CD4-positive, alpha-beta T cell treated with Interleukin-1 beta for 1 hour (primary cell): ENCODE measurements at places on chromosomes 5 and 9.

- no peak for DNase-seq
Observed at GRCh38 chr9:109894921-109895758, 115.1 kb downstream of the PALM2AKAP2 start.

- no peak for DNase-seq
Observed at GRCh38 chr5:119070578-119070827, 384 bp upstream of the DMXL1 start.

DNA sequence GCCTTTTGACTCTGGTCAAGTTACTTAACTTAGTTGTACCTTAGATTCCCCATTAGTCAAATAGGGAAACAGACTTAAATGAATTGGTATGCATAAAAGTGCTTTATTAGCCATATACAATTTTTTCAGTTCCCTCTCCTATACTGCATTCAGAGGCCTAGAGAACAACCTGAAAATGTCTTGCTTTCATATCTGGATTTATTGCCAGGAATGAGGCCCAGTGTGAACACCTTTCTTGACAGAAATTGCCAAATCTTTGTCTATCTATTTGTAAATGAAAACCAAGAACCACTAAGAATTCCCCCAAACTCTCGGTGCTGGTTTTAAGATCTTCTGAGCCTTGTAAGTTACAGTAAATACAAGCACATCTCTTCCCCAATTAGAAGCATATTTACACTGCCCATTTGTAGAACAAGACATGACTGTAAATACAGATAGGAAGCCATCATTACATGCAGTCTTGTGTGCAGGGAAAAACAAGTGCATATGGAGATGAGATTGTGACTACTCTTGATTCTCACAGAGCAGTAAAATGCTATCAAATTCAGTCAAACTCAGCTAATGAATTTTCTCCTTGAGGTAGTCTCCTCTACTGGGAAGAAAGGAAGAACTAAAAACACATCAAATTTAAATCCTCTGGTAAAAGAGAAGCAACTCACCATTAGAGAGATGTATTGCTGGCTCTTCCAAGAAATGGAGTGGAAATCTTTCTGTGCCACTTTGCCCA lies 5.2 kb upstream of the FAM13B start:
- DNase-seq: no peak

DNA sequence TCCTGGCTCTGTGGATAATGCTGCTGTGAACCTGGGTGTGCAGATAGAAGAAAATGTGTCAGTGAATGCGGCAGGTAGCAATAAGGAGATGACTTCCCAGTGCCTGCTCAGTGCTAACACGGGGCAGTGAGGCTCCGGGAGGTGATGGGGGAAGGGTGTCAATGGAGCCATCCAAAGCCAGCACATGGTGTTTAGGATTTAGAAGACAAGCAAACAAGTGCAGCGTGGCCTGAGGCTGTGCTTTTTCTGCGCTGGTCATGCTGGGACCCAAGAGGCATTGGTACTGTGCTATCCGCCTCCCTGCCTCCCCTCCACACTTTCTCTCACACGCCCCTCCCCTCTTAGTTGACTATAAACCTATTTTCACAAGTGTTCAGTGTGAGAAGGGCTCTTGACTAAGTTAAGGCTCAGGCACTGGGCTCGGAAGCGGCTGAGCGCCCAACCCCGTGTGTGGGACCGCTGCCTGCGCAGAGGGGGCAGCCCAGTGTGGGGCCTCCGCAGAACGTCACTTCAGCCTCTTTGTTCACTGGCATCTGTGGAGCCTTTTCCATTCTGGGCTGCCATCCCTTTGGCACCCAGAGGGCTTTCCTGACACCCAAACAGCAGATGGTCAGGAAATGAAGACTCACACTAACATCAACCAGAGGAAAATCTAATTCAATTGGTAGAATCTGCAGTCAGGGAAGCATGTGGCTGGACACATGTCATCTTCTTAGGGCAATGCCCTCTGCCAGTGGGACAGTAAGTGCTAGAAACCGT lies 21.8 kb upstream of the NINJ1 start:
- no peak for DNase-seq

GRCh38 chr9:137433349-137433915 lies 7.7 kb downstream of the ENTPD8 start:
- DNase-seq: no peak

DNA sequence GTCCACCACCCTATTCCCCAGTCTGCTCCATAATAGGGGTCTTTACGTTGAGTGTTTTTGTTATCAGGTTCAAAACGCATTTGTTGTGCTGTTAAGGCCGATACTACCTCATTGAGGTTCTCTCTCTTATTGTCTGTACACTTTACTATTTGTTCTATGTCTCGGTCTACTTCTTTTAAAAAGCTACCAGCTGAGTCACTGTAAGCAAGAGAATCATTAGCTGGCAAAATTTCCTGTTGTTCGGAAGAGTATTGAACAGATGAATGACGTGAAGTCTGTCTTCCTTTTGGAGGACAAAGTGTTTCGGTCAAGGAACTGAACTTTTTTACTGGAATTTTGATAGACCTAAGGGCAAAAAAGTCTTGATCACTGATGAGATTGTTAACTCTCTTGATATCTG lies 10.3 kb downstream of the LYSMD3 start:
- DNase-seq: no peak

DNA sequence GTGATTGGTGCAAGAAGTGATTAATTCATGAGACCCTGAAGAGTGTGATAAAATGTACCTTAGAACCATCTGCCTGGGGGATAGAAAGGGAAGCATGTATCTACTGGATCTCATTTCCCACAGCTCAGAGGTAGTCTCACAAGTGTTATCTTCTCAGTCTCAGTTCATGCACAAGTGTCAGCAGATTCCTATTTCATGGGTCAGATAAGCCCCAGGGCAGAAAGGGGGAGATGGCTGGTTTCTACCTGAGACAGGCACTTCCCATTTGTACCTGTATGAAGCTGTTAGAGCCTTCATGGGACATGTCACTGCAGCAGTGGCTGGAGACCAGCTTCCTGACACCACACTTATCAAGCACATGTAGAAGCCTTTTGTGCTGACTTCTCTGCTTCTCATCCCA lies 45.6 kb upstream of the SMIM15 start:
- no peak for DNase-seq

- DNase-seq: no peak
Observed at GRCh38 chr9:124506433-124506832, 766 bp downstream of the NR5A1 start.

GRCh38 chr5:77356740-77357139 lies 135.4 kb downstream of the WDR41 start:
- no peak for DNase-seq

DNA sequence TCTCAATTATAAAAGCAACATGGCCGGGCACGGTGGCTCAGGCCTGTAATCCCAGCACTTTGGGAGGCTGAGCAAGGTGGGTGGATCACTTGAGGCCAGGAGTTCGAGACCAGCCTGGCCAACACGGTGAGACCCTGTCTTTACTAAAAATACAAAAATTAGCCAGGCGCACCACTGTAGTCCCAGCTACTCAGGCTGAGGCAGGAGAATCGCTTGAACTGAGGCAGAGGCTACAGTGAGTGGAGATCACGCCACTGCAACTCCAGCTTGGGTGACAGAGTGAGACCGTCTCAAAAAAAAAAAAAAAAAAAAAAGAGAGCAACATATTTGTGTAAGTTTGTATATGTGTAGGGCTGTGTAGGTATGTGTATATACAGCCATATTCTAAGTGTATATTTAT lies 7.5 kb downstream of the RPS6 start:
- DNase-seq: no peak

- DNase-seq: no peak
Observed at GRCh38 chr9:131511416-131511815, 8.7 kb downstream of the POMT1 start.

DNA sequence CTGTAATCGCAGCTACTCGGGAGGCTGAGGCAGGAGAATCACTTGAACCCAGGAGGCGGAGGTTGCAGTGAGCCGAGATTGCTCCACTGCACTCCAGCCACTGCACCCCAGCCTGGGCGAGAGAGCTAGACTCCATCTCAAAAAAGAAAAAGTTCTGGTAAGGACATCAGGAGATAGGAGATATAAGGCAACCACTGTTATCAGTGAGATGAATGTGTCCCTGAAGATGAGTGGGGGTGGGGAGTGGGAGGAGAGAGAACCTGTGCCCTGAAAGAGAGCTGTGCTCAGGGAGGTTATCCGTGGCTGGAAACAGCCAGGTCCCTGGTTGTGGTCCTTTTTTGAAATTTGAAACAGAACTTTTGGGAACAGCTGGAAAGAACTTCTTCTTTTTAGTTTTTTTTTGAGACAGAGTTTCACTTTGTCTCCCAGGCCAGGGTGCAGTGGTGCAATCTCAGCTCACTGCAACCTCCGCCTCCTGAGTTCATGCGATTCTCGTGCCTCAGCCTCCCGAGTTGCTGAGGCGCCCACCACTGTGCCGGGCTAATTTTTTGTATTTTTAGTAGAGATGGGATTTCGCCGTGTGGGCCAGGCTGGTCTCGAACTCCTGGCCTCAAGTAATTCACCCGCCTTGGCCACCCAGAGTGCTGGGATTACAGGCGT lies 2.6 kb downstream of the PTPA start:
- DNase-seq: no peak

- no peak for DNase-seq
Observed at GRCh38 chr5:1402611-1403255, 42.5 kb downstream of the SLC6A3 start.

GRCh38 chr5:150026682-150027172 lies 26.2 kb downstream of the HMGXB3 start:
- no peak for DNase-seq

GRCh38 chr5:14597080-14597479 lies 15.5 kb downstream of the OTULINL start:
- DNase-seq: no peak

- no peak for DNase-seq
Observed at GRCh38 chr5:170361616-170362015, 27.6 kb downstream of the KCNMB1 start.

DNA sequence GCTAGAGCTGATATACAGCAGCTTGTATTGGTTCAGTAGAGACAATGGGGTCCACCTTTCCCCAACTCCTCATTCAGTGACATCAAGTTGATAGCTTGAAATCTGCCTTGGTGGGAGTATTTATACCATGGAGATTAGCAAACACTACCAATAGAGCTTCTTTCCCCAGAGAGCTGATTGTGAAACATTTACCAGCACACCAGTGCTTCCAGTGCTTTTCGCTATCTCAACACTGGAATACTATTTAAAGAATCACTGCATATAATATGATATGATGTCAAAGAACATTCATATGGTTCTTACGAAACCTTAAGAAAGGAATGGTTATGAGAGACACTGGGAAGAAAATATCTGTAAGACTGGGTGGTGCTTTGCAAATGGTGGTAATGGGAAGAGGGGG lies 21.8 kb upstream of the RNF145 start:
- no peak for DNase-seq

DNA sequence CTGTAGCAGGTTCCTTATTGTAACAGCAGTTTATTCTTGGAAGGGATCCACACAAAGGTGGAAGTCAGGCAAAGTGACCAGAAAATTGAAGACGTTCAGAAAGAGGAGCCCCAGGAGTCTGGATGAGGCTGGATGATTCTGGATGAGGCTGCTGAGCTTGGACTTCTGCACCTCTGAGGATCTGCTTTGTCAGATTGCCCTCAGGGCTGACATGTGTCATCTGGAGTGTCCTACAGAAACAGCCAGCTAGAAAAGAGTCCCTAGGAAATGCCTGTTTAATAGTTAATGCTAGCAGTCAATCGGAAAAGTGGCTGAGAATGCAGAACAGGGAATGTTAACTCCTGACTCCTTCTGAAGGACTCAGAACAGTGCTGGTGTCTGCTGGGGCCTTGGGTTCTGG lies 236.4 kb downstream of the LRRC70 start:
- no peak for DNase-seq

DNA sequence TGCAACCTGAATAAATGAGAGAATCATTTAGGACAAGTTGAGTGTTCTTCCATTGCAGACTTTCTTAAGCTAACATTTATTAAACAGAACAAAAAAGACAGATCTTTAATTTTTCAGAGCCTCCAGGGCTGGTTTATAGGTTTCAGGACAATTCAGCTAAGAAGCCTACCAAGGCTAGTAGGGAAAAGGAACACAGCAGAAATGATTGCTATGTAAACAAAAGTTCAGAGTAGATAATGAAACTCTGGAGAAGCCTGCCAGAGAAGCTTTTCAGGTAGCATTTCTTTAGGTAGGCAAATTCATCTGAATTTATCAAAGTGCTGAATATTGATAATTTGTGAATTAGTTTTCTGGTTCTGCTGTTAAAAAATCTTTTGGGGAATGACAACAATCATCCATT lies 264.2 kb downstream of the DEPDC1B start:
- DNase-seq: no peak

DNA sequence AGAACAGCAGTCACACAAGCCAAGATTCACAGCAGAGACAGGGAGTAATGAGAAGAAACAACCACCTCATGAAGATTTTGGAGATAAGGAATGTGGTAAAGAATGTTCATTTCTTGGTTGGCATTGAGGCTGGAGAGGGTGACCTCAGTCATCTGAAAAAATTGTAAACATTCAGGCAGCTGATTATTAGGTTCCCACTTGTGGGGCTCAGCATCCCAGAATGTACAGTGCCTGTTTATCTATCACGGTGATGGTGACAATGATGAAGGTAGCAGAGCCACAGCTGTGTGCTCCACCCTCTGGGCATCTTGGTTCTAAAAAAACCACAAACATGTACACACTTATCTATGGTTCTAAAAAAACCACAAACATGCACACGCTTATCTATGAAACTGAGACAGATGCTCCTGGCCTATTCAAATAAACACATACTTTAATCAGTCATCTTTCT lies 143.9 kb upstream of the MOCS2 start:
- DNase-seq: no peak

DNA sequence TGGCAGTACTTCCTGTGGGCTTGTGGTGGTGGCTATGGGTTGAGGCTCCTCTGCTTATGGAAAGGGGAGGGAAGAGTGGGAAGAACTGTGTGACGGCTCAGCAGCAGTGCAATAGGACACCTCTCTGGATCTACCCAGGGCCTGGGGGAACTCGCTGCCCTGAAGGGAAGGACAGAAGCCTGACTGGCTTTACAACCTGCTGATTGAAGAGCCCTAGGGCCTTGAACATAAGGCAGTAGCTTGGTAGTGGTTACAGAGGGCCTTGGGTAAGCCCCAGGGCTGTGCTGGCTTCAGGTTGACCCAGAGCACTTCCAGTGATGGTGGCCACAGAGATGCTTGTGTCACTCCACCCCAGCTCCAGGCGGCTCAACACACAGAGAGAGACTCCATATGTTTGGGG lies 5.5 kb downstream of the CCIN start:
- no peak for DNase-seq

DNA sequence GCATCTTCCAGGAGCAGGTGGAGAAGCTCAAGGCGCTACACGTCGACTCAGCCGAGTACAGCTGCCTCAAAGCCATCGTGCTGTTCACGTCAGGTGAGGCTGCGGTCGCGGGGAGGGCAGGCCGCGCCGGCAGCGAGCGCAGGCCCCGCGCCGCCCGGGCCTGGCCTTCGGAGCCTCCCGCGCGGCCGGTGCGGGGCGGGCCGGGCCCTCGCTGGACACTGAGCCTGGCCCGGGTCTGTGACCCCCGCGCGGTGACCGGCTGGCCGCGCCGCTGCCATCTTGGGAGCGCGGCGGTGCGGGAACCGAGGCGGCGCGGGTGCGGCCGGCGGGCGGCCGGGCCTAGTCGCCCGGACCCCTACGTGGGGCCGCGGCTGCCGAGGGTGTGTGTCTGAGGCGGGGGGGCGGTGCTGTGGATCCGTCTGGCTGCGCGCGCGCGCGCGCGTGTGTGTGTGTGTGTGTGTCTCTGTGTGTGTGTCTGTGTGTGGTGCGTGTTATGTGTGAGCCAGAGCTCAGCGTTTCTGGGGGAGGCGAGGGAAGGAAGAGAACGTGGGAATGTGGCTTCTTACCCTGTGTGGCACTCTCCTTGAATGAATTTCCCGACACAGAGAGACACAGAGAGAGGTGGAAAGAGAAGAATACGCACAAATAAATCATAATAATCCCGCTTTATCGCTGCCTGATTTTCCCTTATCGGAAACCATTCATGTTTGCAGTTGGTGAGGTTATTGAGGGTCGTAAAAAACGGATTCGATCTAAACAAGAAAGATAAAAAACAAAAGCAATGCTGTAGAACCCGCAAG lies 5.5 kb downstream of the NR2F1 start:
- no peak for DNase-seq
